Endothelial cell of coronary artery (primary cell): ENCODE measurements at places on chromosomes 13 and 19. TPM values are rescaled to one million over a fixed set of nuclear protein-coding genes. Genes with fewer than 3 reads are reported as not detected.

TPP2 gene
- total RNA-seq, result 31.5 and 41.2 TPM in 2 replicates

TMEM145 gene
- total RNA-seq, result 0.19 TPM in 1 of 2 replicates, not detected in the other

GRWD1 gene
- total RNA-seq, result 30.1 and 31.1 TPM in 2 replicates

TMEM259 gene
- total RNA-seq, result 48.3 and 59.8 TPM in 2 replicates

AZU1 gene
- total RNA-seq, result not detected in 2 replicates

SERPINE3 gene
- total RNA-seq, result not detected in 2 replicates

NANOS3 gene
- not detected in 2 replicates for total RNA-seq

DAND5 gene
- total RNA-seq, result 0.09 TPM in 1 of 2 replicates, not detected in the other

RAB3A gene
- 0.45 and 0.56 TPM in 2 replicates for total RNA-seq

LILRB5 gene
- not detected in 2 replicates for total RNA-seq

PBX4 gene
- total RNA-seq, result not detected in 2 replicates

ACP4 gene
- not detected in 2 replicates for total RNA-seq

WTIP gene
- 37.2 and 43.2 TPM in 2 replicates for total RNA-seq

DIS3 gene
- 38.7 and 41.9 TPM in 2 replicates for total RNA-seq

ZNF208 gene
- total RNA-seq, result 0.38 TPM in 1 of 2 replicates, not detected in the other

ZNF416 gene
- total RNA-seq, result 3.8 TPM in 2 replicates

SERTM1 gene
- total RNA-seq, result 0.18 and 0.47 TPM in 2 replicates

SMIM44 gene
- total RNA-seq, result not detected in 2 replicates

EML2 gene
- 14.8 and 30.6 TPM in 2 replicates for total RNA-seq

ZNF576 gene
- total RNA-seq, result 9.1 and 10.0 TPM in 2 replicates

ATP8B3 gene
- total RNA-seq, result 1.2 and 1.8 TPM in 2 replicates

DIRAS1 gene
- 0.09 TPM in 1 of 2 replicates, not detected in the other for total RNA-seq

SYT5 gene
- total RNA-seq, result not detected in 2 replicates

ZNF528 gene
- total RNA-seq, result 7.8 and 13.8 TPM in 2 replicates

SIAH3 gene
- under 0.01 TPM in 1 of 2 replicates, not detected in the other for total RNA-seq

GNG7 gene
- 0.18 and 0.28 TPM in 2 replicates for total RNA-seq

CCDC169 gene
- total RNA-seq, result 2.4 and 3.9 TPM in 2 replicates

RLN3 gene
- not detected in 2 replicates for total RNA-seq

ZNF729 gene
- total RNA-seq, result not detected in 2 replicates

MISP gene
- total RNA-seq, result under 0.01 TPM in 1 of 2 replicates, not detected in the other

CLC gene
- not detected in 2 replicates for total RNA-seq

DDX39A gene
- total RNA-seq, result 50.0 and 86.0 TPM in 2 replicates

MPV17L2 gene
- 7.2 and 8.6 TPM in 2 replicates for total RNA-seq

CYP2F1 gene
- not detected in 2 replicates for total RNA-seq

CYP2S1 gene
- total RNA-seq, result 0.09 and 0.54 TPM in 2 replicates

PTPRH gene
- total RNA-seq, result 0.63 and 1.3 TPM in 2 replicates

PTBP1 gene
- total RNA-seq, result 129 and 144 TPM in 2 replicates

ANKLE1 gene
- 0.81 and 1.3 TPM in 2 replicates for total RNA-seq

NLRP9 gene
- not detected in 2 replicates for total RNA-seq

KLHL1 gene
- not detected in 2 replicates for total RNA-seq
